Neural progenitor cell (in vitro differentiated cells): ENCODE measurements at places on chromosomes 11 and 22. TPM values are rescaled to one million over a fixed set of nuclear protein-coding genes. Genes with fewer than 3 reads are reported as not detected.

LYVE1 gene
- total RNA-seq = 0.51 TPM in 1 of 2 replicates, not detected in the other

ZNF215 gene
- 14.8 and 20.1 TPM in 2 replicates for total RNA-seq

MYRF gene
- total RNA-seq = 1.9 and 5.8 TPM in 2 replicates

GDPD4 gene
- not detected in 2 replicates for total RNA-seq

KRTAP5-2 gene
- not detected in 2 replicates for total RNA-seq

NDUFS3 gene
- 78.9 and 91.2 TPM in 2 replicates for total RNA-seq

OR56A1 gene
- 0.87 and 1.8 TPM in 2 replicates for total RNA-seq

AMPD3 gene
- total RNA-seq = 2.9 and 3.0 TPM in 2 replicates

ENDOD1 gene
- total RNA-seq = 1.9 and 2.0 TPM in 2 replicates

DDX17 gene
- total RNA-seq = 621 and 672 TPM in 2 replicates

TTLL1 gene
- total RNA-seq = 9.4 and 16.0 TPM in 2 replicates

IL18BP gene
- 7.5 and 10.3 TPM in 2 replicates for total RNA-seq

MS4A7 gene
- total RNA-seq = not detected in 2 replicates

EXPH5 gene
- total RNA-seq = 0.84 and 1.4 TPM in 2 replicates

MMP11 gene
- total RNA-seq = 4.1 and 13.7 TPM in 2 replicates

ISX gene
- not detected in 2 replicates for total RNA-seq
